Stimulated activated CD4-positive, alpha-beta T cell treated with anti-CD3 and anti-CD28 coated beads, Interleukin-4, amount 100 ng/mL, for 1 hour (primary cell): ENCODE measurements at places on chromosomes 1 and 21.

DNA sequence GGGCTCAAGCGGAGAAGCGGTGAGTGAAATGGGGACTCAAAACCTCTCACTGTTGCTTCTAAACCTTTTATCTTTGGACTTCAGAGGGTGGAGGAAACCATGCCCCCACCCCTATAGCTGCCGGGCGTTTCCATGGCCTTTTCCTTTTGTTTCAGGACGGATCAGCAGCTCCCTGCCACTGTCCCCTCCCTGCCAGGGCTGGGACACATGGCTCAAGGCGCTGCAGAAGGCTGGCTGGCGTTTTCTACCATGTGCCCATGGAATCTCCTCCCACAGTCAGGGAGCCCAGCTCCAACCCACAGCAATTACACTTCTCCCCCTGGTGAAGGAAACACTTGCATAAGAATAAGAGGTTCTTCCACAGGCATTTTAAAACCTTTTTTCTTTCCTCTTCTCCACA is 812.7 kb downstream of the PLA2G4A start:
- DNase-seq, result no peak

DNA sequence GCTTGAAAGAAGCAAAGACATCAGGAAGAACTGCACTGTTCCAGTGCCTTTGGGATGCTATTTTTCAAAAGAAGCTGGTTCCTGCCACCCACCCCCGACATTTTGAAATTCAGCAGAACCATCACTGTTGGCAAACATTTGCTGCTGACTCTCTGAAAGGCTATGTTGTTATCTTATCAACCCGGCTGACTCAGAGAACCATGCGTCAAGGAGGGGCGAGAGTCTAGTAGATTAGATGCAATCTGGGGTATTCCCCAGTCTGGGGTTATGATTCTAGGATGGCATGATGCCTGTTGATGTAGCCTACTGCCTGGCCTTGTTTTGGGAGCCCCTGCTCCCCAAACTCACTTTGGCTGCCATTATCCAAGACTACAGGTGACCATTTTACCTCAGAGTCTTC is 267.8 kb upstream of the RUNX1 start:
- no peak for DNase-seq

GRCh38 chr1:25243907-25244306 is 3.3 kb downstream of the RSRP1 start:
- DNase-seq, result no peak

DNA sequence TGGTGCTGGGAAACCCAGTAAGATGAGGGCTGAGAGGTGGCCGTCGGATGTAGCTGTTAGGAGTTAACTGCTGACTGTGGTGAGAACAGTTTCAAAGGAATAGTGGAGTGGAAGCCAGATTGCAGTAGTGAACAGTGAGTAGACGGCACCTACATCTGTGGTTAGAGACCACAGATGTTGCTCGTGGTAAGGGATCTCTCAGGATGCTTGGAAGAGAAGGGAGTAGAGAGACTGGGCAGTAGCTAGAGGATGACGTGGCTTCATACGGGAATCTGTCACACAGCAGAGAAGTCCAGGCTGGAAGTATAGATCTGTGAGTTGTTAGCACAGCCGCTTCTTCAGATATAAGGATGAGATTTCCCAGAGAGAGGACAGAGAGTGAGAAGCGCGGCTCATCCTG is 7.8 kb upstream of the ARTN start:
- DNase-seq, result no peak

DNA sequence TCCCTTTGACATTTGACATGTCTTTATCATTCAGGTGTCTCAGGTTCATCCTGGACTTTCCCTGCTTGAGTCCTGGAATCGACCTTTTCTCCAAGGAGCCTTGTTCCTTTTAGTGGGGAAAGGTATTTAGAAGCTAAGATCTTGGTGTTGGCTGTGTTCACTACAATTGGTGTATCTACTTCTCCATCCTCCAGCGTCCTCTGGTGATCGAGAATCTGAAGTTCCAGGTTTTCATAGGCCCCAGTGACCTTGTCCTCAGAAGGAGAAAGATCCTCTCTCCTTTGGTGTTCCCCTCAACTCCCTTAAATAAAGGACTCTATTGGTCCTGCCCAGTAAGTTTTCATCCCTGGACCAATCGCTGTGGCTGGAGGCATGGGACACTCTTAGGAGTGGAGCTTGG is 22.1 kb downstream of the MROH7 start:
- no peak for DNase-seq

DNA sequence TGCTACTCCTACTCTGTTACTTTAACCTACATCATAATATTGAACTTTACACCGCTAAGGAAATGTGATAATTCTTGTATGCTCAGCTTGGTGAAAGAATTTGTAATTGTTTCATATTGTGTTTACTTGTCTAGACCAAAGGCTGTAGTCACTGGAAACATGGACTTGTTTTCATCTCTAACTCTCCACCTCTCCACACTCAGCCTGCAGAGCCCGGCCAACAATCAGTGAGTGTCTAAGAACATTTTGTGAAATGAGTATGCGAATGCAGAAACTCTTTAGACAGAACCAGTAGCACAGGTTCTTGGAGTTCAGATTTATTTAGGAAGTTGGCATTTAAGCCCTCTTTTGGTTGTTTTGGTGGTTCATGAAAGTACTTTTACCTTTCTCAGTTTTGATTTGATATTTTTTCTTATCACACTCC is 3.2 kb upstream of the RWDD3 start:
- no peak for DNase-seq

GRCh38 chr1:205493241-205494085 is 11.0 kb upstream of the CDK18 start:
- DNase-seq, result no peak

- DNase-seq, result no peak
Observed at GRCh38 chr1:11129649-11130390, 30.2 kb upstream of the EXOSC10 start.
